T1000 (cell line): ENCODE measurements at places on chromosomes 7 and 10.
A peak's percentile ranks its signal among the peaks of the same experiment; 100 is the strongest.

DNA sequence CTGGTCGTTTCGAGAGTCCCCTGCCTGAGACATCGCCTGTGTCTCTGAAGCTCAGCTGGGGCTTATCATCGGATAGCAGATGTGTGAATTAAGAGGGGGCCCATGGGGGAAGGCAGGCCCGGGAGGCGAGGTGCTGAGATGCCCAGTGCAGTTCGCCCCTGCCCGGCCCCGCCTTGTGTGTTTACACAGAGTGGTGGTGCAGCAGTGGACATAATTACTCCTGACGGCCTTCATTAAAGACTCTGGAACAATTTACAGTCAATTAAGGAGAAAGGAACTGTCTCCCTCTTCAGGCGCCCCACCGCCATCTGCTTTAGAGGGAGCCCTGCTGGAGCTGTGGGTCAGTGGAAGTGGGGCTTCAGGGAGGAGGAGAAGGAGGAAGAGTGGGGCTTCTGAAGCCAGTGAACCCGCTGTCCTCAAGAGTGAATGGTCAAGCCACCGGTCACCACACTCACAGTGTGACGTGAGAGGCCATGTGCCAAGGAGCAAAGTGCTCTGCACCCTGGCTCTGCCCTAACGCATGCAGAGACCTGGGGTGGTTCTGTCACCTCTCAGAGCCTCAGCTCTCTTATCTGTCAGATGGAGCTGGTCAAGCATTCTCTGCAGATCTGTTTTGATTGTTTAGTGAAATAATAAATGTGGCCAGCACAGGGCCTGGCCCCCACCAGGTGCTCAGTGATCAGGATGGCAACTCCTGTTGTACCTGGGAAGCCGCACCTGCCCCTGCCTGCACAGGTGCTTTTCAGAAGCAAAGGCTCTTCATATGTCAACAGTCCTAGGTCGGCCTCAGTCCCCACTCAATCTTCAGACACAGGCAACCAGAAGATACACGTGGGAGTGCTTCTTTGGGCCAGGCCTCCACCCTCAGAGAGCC is 65.6 kb downstream of the CDH23 start:
- no peak for DNase-seq

- no peak for DNase-seq
These were observed 662.6 kb upstream of the MGMT start for GRCh38 chr10:128804411-128804810.

GRCh38 chr7:134763960-134764359 is 15.5 kb upstream of the CALD1 start:
- no peak for DNase-seq

DNA sequence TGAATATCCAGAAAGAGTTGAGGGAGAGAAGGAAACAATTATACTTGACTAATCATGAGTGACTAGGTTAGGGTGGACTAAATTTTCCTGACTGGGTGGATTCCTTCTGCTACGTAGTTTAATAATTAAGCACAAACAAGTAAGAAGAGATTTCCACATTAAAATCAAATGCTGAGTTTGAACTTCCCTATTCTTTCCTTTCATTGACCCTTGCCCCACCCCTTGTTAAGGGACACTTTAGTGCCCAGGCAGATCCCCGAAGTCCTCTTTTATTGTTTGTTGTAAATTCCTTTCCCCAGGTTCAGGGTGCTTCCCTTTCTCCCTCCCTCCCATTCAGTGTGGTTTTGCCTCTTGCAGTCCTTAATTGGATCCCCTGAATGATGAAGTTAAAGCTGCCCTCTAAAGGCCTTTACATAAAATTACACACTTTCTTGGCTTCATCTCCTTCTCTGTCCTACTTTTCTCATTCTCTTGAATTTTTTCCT is 8.8 kb upstream of the SPAM1 start:
- DNase-seq, result no peak

DNA sequence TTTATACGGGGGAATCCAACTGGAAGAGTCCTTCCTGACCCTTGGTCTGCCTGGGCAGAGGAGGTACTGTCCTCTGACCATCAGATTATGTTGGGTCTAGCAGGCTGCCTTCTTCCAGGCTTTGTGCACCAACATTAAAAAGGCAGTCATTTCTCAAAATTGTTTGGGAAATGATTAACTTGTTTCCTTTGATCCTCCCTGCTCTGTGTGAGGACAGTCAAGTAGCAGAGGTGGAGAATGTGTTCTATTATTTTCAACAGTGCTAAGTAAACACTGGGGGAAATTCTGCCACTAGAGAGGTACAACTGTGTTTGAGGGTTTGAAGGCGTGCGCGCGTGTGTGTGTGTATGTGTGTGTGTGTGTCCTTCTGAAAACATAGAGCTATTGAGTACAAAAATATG is 20.6 kb downstream of the ACSL5 start:
- DNase-seq, result no peak

DNA sequence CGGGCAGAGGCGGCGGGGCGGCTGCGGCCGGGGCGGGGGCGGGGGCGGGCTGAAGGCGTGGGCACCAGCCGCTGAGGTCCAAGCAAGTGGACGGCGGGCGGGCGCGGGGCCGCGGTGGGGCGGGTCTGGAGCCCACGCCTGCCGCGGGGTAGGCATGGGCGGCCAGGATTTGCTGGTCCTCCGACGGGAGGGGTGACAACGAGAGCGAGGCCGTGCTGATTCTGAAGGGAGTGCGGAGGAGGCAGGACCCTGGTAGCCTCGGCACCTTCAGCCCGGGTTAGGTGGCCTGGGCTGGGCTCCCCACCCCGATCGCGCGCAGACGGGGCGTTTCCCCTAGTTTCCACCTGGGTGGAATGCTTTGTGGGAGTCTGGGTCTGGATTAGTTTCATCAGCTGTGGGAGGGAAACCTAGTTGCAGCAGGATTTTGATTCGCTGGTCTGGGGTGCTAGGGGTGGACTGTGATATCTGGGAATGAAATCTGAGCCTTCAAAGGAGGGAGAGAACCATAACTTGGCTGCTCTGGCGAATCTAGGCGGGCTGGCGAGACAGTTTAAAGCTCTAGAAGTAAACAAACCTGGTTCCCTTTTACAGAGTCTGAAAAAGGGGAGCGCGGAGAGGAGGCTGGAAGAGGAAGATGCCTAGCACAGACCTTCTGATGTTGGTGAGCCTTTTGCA is 609 bp downstream of the SGPL1 start:
- DNase-seq, result peak; percentile 69

GRCh38 chr7:20786049-20786412 is 655 bp downstream of the SP8 start:
- no peak for DNase-seq

DNA sequence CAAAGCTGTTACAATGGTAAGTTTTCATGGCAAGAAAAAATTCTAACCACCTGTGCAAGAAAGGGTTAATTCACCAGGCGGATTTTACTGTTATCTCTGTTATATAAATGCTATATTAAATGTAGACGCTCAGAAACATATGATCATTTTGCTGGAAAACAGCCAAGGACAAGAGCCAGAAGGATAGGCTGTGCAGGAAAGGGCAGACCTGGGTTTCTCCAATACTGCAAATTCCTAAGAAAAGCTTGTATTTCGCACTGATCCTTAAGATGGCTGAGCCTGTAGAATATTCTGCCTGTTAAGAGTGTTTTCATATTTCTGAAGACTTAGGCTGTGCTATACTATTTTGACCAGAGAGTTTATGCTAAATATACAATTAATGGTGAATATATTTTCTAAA is 564.1 kb upstream of the KCND2 start:
- DNase-seq, result no peak

DNA sequence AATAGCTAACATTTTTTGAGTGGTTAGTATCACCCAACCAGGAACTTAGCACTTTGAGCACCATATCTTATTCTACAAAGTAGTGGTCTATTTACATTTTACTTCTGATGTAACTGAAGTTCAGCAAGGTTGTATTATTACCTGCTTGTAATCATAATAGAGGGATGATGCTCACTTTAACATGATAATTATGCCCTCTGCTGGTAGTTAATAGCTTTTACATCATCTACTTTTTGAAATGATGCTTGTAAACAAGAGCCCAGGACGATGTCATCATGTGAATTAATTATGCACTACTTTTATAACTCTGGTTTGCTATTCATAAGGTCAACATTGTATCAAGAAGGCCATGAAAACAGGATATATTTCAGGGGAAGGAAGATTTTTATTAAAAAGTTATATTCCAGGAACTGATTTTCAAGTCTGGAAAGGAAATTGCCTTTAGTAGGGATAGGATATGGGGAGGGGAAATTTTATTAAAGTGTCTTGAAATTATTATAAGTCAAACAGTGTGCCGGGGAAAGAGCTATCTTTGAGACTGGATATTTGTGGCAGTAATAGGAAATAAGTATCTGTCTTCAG is 80.3 kb upstream of the SCIN start:
- no peak for DNase-seq

DNA sequence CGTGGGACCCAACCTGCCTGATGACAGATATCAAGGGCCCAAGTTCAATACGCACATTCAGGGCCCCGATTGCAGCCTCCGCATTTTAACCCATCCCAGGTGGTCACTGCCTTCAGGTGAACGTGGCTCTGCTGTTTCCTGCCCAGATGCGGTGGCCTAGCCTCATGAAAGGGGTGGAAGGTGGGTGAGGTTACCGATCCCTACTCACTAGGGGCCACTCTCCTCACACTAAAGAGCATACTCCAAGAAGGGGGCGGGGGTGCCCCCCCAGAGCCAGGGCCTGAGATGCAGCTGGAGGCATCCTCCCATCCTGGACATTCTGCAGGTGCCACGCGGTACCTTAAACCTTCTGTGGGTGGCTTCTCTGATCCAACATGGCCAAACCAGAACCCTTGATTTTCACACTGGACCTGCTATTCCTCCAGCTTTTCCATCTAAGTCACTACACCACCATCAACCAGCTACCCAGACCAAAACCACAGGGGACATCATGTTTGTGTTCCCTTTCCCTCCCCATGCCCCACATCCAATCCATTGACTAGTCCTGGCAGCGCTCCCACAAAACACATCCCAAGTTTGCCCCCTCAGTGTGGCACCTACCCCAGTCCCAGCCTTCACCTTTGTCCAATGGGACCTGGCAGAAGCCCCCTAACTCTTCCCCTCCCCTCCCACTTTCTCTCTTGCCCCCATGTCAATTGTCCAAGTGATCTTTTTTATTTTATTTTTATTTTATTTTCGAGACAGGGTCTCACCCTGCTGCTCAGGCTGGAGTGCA is 30.0 kb downstream of the PRLHR start:
- DNase-seq, result no peak

DNA sequence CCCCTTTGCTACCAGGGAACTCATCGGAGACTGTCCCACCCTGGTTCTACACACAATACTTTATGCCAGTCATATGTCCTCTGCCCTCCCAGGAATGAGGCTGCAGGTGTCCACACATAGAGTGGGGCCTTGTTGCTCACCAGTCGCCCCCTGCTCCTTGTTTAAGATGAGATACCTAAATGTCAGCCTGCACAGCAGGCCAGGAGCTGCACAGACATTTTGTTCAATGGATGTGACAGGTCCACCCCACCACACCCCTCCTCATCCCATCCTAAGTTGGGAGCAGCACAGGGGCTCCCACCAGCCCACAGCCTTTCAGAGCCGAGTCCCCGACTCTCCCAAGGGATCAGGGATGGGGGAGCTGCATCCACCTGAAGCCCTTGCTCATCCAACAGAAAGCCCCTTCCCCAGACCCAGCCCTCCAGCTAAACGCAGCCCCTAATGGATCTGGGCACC is 6.2 kb upstream of the GRID1 start:
- no peak for DNase-seq

DNA sequence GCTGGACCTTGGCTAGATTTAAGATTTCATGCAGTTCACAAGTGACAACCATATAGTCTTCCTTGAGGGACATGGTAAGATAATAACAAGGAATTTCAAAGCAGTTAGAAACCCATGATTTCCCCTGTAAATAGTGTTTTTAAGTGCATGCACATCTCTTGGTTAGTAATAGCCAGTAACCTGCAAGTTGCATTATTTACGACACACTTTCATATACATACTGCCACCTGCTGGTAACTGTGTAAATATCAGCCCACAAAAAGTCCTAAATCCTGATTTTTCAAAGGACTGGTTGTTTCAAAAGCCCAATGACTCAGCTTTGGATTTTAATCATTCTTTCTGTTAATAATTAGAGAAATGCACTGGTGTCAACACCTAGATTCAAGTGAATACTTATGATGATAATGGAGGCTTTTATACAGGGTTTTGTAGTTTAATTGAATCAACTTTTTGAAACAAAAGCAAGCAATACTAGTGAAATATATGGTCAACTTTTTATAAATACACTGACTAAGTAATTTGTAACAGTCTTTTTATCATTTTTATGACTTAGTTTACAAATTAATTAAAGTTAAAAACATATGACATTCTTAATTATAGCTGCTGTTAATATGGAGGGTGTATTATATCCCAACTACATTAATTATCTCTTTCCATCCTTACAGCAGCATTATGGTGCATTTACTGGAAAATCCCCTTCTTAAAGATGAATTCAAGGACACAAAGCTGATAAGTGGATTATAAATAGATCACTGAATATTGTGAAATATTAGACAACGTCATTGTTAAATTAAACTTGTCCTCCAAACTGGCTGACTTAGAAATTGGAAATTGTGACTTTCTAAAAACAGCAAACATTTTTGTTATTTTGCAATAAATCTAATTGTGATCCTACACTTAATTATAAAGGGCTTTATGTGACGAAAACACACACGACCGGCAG is 367.7 kb upstream of the SEMA3D start:
- DNase-seq, result no peak
